Frontal cortex (tissue), 4 donors: ENCODE measurements at places on chromosomes 7 and 10.

DNA sequence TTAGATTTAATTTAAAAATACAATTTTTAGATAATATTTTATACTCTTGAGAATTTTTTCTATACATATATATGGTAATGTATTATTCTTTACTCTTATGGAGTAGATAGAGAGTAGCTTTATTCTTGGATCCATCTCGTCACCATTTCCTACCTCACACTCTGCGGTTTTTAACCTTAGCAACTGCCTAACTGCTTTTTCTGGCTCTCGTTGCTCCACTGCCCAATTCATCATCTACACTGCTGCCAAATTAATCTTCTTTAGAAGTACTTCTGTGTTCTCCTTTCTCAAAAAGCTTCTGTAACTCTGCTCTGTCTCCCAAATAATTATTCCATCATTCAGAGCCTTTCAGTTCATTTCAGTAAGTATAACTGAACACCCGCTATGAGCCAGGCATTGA lies 35.3 kb downstream of the CAPZA2 start:
- no peak for DNase-seq

DNA sequence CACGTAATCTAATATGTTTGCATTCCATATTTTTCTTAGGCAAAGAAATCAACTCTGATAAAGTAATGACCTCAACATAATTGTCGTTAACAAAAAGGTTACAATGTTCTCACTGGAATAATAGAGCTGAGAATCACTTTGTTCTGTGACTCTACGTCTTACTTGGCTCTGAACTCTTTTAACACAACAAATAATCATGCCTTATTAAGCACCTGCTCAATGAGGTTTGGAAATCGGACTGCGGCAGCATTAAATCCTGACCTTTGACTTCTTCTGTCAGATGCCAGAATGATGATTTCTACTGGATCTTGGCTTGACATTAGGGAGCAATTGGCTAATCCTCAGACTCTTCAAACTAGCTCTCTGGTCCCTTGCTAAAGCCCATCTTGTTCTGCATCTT lies 233.6 kb downstream of the SEMA3D start:
- DNase-seq, result no peak

- DNase-seq, result no peak
Measured at GRCh38 chr10:82969405-82969804, 1094.4 kb downstream of the NRG3 start.

DNA sequence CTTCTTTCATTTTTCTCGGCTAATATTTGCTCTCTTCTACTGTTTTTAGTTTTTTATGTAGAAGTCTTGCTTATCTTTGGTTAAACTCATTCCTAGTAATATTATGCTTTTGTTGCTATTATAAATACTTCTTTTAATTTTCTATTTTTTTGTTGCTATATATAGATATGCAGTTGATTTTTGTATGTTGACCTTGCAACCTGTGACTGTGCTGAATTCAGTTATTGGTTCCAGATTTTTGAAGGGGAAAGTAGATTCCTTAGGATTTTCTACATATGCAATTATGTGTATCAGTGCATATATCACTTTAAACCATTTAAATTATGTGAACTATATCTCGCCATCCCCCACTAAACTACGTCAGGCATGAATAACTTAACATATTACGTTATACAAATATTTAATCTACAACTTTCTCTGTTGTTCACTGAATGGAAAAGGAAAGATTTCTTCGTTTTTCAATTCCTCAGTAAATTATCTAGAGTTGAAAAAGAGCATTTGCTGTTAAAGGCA lies 71.5 kb downstream of the IDE start:
- no peak for DNase-seq

DNA sequence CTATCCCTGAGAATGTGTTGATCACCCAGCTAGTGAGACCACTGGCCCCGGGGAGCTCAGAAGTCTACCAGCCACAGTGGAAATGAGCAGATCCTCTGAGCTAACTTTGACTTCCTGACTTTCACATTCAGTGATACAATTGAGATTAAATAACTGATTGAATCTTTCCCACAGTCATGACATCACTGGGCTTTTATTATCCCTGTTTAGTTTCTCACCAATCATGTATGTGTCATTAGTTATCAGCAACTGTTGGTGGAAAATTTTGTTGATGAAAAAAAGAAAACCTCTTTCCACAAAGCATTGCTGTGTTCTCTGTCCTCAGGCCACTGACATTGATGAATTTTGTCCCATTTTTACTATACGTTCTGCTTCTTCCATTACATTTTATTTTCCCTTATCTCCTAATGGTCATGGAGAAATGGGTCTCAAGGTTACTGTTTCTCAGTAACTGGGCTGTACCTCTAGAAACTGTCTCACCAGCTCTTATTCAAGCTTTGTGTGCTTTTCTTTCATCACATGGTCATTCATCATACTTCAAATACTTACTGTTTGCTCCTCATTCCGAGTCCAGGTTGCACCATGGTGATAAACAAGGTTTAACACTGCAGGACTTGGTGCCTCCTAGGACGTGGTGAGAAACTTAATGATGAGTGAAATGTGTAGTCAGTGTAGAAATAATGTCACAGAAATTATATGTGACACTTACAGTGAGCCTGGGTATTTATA lies 304.7 kb downstream of the CDK14 start:
- DNase-seq, result no peak

DNA sequence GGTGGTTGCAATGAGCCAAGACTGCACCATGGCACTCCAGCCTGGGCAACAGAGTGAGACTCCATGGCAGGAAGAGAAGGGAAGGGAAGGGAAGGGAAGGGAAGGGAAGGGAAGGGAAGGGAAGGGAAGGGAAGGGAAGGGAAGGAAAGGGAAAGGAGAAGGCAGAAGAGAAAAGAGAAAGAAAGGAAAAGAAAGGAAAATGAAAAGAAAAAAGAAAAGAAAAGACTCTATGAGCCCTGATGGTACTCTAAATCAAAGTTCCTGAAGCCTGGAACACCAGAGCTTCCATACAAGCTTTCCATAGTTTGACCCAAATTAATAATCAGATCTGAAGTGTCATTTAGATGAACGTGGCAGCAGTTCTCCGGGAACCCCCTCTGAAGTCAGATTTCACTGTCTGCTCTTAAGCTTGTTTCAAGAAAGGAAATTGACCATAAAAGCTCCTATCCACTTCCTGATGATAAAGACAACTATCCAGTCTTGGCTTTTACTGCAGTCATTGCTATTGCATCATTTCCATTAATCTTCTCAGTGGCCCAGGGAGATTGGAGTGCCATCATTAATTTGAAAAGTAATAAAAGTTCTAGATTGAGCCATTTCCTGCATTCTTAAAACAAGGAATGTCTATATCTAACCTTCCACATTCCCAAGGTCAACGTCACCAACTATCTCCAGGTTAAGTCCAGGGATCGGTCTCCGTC lies 44.2 kb upstream of the FRMD4A start:
- DNase-seq, result no peak

DNA sequence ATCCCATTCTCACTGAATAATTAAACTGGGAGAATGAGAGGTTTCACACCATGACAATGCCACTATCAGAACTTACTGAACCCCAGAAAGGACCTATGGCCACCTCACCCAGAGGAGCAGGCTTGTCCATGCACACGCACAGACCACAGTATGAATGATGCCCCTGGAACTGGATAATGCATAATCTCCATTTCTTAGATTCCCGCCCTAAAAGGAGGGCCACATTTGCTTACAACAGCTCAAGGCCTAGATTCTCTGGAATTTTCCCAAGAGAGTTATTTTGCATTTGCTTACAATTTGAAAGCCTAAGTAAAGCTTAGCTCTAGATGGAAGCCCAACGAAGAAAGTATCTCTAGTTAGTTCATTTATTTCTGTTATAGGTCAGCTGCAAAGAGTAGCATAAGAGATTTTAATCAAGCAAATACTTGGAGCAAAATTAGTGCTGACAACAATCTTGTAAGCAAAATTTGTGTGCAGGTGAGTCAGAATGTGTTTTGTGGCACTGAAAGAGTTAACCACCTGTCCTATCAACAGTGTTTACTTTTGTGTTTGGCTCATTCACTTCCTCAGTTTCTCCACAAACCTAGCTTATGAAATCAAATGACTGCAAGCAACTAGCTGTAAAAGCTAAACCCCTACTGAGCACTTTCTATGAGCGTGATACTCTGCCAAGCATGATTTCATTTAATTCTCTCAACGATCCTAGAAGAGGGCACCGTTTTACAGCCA lies 32.1 kb downstream of the ELMO1 start:
- no peak for DNase-seq

GRCh38 chr7:24231493-24231892 lies 52.5 kb upstream of the NPY start:
- DNase-seq, result no peak

- DNase-seq, result no peak
Measured at GRCh38 chr10:21363731-21364104, 161.8 kb downstream of the SKIDA1 start.

- DNase-seq, result no peak
Measured at GRCh38 chr10:130128922-130129321, 7.3 kb upstream of the GLRX3 start.

DNA sequence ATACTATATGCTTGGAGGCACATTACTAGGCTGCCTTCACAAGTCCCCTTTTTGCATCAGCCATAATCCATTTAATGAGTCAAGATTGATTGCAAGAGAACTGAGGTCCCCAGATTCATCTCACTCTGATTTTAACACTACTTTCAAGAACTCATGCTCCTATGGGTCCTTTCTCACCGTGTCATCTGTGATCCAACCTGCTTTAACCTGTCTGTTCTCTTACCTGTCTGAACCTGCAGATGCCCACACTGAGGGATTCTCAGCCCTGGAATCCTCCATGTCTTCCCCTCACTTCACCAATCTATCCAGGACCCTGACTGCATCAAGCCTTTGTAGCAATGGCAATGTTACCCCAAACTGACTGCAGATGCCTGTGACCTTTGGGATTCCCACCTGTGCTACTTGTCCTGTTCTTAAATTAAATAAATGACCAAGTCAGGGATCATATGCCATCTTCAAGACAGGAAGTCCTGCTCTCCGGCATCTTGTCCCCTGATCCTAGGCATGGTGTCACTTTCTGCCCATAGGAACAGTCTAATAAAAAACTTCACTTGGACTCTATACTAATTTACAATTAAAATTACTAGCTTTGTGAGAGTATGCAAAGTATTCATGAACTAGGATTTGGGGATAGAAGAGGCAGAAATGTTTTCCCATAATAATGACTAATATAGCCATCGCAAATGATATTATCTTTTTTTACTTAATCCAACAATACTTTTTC lies 25.9 kb upstream of the GOT1 start:
- DNase-seq, result no peak

- DNase-seq, result no peak
Measured at GRCh38 chr10:90227217-90227656, 525.8 kb downstream of the KIF20B start.

DNA sequence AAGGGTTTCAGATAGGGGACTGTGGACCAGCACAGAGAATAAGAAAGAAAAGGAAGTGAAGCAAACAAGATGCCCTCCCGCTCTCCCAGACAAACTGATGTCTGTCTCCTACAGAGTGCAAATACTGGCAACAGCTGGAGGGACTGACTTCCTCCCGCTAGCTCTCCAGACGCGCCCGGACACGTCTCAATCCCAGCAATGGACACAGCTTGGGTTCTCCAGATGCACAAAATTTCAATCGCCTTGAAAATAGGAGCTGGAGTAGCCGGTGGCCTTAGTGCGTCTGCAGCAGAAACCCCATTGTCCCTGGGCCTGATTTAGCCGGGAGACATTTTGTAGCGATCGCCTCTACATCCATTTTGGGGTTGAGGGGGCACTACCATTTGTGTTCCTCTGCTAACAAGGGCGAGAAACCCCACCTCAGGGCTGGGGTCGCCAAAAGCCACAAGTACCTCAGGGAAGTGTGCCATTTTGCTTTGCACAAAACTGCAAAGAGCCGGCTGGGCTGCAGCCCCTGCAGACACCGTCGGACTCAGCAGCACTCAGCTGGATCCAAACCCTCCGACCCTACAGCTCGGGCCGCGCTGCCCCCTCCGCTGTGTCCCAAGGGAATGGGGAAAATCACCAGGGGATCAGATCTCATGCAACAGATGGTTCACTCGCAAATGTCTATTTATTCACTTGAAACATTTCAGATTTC lies 5.9 kb downstream of the CPA2 start:
- DNase-seq, result no peak

- no peak for DNase-seq
Measured at GRCh38 chr7:28700790-28701203, 257.3 kb downstream of the TRIL start.

- DNase-seq, result no peak
Measured at GRCh38 chr7:96612034-96612433, 97.6 kb downstream of the SEM1 start.

- DNase-seq, result no peak
Measured at GRCh38 chr7:52565974-52566373, 469.5 kb upstream of the POM121L12 start.

DNA sequence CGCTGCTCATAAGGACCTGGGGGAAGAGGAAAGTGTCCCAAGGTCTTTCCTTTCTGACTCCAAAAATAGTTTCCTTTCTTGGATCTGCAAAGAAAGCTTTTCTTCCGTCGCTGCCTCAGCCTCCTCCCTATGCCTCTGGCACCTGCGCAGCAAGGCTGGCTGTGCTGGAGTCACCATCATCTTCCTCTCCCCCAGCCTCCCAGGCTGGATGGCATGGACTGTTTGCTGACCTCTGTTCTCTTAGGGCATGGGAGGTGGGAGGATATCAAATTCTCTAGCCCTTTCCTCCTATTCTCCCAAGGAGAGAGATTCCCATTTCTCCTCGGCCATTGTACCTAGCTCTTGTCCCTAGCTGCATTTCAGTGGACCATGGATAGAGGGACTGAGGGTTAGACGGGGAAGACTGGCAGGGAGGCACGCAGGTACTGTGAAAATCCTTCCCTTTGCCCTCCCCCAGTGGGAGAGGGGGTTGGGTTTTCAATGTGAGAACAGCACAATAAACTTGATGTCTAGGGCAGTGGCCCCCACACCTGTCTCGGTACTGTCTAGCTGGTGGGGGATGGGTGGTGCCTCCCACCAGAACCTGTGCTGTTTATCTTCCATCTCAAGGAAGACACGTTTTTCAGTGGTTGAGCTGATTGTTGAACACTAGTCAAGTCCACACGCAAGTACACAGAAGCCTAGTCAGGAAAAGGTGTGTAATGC lies 2.6 kb downstream of the PPP1R35 start:
- no peak for DNase-seq

DNA sequence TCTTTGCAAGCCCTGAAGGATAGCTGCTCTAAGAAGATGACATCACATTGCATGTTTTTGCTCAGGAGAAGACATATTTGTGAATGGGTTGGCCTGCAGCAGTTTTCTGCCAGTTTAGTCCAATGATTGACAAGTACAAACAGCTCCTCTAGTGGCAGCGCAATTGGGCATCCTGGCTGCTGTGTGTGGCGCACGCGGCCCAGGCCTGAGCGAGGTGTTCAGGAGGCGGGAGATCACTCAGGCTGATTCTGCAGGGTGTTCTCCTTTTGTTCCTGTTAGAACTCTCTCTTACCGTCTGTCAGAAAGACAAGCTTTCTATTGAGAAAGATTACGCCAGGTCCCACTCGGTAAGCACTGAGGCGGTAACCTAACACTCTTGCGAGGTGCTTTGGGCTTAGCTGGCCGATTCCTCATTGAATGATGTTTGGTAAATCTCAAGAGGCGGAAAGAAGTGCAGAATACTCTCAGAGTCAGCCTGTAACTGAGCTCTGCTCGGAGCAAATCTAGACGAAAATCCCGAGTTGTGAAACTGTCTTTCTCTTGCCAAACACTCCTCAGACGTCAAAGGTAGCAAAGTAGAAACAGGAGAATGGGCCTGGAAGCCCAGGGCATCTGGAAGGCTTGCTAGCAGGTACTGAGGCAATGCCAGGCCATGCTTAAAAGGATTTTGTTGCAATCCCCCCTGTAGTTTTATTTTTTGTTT lies 219.2 kb upstream of the BMPER start:
- no peak for DNase-seq
